ENCODE measurements at places on chromosomes 1 and 21.
A peak's percentile ranks its signal among the peaks of the same experiment; 100 is the strongest.

DNA sequence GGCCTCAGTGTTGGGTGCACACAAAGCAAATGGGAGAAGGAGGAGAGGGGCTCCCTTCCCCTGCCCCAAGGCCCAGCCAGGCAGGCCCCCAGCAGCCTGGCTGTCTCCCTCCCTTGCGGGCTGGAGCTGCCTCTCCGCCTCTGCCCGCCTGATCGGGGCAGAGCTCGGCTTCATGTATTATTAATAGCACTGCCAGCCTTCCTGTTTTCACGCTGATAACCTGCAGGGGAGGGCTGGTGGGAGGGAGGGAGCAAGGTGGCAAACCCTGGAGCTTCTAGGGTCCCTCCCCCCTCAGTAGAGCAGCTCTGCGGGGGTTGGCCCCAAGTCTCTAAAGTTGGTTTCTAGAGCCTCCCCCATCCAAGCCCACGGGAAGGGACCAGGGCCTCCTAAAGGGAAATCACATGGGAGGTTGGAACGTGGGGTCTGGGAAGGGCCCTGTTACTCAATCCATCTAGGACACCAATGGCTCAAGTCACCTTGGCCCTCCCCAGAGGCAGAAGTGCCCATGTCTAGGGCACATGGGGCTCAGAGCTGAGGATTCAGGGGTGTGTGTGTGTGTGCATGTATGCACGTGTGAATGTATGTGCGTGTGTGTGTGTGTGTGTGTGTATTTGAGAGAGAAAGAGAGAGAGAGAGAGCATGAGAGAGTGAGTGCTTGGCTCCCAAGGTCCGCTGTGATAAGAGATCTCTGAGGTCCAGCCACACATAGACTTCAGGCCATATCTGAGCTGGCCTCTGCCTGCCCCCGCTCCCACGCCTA lies 21.8 kb upstream of the POU3F1 start:
- DNase-seq: no peak

DNA sequence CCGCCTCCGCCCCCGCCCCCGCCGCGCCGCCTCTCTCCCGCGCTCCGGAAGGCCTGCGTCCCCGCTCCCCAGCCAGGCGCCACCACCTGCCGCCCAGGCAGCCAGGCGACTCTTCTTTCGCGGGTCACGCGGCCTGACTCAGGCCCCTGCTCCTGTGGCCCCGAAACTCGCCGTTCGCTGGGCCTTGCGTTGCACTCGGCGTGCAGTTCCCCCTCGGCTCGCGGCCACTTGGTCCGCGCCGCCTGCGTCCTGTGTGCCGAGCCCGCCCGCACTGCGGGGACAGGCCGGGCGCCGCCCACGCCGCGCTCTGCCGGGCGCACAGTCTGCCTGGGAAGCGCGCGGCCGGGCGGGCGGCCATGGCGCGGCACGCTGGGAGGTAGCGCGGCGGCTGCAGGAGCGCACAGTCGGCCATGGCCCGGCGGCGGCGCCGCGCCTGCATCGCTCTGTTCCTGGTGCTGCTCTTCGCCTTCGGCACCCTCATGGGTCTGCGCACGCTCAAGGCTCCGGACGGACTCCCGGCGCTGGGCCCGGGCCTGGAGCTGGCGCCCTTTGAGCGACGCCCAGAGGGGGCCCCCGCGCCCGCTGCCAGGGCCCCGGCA lies at the start of gene MANEAL:
TSS of gene MANEAL (plus strand) at position 75 of the 599 bp plus-strand sequence. CDS start at position 411, 336 bp downstream.
- no peak for DNase-seq

DNA sequence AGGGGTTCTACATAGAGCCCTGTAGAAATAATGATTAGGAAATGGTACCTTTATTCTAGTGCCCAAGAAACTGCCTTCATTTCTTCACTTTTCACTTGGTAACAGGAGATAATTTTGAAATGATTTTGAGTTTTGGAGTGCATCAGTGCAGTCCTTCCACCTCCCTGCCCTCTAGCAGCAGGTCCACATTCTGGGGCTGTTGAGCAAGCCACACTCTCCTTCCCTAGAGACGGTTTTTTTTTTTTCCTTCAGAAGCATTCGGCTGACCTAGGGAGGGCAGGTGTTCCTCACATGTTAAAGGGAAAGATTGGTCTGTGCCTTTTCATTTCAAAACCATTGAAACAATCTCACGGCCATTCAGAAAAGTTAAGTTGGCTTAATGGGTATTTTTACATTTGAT lies 39.8 kb downstream of the SLC37A1 start:
- DNase-seq: no peak

- no peak for DNase-seq
These were observed 570.5 kb downstream of the MRPL39 start for GRCh38 chr21:25036775-25037174.

DNA sequence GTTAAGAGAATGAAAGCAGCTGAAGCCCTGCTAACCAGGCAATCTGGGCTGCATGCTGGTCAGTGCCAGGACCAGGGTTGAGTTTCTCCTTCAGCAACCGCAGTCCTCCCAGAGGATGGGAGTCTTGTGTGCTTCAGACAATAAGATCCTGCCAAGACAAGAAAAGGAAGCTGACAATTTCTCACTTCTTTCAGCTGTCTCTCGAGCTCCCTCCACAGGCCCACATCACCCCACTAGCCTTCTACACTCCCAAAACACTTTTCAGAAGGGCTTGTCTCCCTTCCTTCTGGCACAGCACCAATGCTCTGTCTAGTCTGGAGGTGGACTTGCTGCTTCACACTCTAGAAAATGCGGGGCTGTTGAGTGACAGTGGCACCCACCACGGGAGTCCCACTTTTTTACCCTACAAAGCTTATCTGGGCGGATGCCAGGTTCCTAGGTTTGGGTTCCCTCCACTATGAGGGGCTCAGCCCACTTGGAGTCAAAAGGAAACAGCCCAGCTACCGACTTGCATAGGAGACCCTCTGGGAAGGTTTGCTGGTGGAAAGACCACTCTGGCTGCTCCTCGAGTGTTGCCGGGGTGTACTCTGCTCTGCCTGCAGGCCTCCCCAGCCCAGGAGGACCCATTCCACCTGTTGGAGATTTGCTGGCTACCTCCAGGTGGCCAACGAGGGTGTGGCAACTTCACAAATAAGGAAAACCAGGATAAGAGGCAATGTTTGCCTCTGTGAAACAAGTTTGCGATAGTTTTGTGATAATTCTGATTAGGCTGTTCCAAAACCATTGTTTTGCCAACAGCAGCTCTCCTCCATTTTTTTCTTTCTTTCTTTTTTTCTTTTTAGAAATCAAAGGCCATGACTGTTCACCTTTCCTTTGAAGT lies 68.9 kb downstream of the TENT5C start:
- no peak for DNase-seq

DNA sequence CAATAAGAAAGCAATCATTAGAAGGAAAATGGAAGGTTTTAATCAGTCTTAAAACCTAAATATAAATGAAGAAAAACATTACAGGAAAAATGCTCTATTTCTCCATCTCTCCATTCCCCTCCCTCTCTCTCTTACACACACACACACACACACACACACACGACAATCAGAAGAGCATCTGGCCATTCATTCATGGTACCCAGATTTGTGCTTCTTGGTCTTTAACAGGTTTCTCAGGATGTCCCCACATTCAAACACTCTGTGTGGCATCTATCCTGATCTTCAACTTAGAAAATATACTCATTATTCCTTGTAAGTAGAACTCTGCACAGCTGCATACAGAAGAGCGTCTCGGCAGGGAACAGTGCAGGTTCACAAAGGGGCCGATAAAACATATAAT lies 779 bp downstream of the LRRC40 start:
- peak; percentile 22 for DNase-seq

DNA sequence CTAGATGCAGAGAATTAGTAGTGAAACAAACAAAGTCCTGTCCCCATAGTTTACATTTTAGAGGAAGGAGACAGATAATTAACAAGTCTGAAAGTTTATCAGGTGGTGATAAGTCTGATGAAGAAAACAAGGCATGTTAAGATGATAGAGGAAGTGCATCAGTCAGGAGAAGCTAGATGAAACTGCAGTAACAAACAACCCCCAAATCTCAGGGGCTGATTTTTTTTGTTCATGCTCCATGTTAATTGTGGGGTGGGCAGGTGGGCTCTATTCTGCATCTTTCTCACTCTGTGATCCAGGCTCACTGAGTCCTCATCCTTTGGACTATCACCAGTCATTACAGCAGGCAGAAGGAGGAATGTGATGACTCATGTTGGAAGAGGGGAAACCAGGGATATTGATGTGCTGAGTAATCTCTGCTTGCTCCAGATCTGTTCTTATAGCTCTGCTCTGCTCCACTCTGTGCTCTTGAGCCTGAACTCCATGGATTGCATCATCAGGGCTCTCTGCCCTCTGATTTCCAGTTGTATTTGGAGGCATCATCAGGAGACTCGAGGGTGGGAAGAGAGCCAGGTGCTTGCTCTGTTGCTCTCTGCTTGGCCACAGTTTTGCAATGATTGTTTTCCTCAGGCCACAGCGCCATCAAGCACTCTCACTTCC lies 166.9 kb downstream of the IER5 start:
- DNase-seq: peak; percentile 91

DNA sequence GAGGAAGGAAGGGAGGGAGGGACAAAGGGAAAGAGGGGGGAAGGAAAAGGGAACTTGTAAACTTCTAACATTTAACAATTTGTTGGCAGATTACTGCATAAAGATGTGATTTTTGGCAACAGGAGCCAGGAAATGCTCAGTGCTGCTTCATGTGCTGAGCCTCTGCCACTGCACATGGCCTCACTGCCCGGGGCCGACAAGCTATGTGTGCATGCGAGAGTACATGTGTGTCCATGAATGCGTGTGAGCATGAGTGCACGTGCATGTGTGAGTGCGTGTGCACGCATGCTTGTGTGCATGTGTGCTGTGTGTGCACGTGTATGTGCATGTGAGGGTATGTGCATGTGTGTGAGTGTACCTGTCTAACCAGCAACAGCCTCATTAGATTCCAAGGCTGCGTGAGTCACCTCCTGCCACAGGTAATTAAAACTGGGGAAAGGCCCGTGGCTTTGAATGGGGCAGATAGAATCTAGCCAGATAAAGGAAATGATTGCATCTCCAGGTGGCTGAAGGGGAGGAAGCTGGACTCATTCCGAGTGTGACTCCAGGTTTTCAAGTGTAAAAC lies 41.4 kb upstream of the TSPEAR start:
- no peak for DNase-seq

DNA sequence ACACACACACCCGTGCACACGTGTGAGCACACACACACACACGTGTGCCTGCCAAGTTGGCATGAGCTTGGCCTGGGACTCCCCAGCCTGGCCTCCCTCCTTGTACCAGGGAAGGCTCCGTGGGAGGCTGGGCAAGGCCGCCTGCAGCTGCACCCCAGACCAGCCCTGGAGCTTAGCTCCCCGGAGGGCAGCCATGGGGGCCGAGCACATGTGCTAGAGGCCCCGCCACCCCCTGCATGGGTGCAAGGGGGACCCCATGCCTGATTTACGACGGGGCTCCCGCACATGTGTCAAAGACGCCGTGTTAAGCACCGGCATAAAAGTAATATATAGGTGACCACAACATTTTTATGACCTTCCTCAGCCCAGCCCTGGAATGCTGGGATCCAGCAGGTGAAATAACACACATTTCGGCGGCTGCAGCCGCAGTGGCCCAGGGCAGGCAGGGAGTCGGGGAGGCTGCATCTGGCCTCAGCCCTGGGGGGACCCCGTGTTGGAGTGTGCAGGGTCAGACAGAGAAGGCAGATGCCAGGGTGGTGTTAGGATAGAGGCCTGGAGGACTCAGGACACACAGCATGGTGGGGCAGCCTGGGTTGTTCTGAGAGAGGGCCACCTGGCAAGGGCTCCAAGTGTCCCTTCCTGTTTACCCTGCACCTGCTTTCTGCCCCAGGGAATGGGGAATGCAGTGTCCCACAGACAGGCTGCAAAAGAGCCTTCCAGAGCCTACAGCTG lies 56.3 kb downstream of the WNT9A start:
- no peak for DNase-seq

- DNase-seq: no peak
These were observed 48.7 kb upstream of the COL6A2 start for GRCh38 chr21:46048926-46049889.

GRCh38 chr1:118914379-118915161 lies 73.6 kb downstream of the TBX15 start:
- DNase-seq: no peak

DNA sequence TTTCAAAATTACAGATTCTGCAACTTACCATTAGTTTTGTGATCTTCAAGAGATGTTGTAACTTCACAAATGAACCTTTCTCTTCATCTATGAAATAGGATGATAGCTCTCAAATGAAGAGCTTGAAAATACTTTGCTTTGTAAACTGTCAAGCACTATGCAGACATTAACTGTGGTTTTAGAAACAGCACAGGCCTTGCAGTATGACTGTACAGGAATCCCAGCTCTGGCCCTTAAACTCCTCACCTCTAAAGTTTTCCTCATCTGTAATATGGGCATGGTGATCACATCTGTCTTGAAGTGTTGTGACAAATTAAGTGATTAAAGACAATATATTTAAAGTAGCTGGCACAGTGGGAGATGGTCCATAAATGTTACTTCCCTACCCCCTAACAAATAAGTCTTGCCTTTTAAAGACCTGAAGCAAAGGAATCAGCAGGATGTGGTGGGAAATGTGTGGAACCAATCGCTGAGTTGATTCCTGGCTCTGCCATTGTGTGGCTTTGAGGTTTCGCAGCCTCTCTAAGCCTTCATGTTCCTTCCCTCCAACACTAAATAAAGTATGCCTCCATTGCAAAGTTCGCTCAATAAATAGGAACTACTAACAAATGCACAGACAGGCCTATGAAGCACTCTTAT lies 5.5 kb upstream of the PTP4A2 start:
- no peak for DNase-seq

DNA sequence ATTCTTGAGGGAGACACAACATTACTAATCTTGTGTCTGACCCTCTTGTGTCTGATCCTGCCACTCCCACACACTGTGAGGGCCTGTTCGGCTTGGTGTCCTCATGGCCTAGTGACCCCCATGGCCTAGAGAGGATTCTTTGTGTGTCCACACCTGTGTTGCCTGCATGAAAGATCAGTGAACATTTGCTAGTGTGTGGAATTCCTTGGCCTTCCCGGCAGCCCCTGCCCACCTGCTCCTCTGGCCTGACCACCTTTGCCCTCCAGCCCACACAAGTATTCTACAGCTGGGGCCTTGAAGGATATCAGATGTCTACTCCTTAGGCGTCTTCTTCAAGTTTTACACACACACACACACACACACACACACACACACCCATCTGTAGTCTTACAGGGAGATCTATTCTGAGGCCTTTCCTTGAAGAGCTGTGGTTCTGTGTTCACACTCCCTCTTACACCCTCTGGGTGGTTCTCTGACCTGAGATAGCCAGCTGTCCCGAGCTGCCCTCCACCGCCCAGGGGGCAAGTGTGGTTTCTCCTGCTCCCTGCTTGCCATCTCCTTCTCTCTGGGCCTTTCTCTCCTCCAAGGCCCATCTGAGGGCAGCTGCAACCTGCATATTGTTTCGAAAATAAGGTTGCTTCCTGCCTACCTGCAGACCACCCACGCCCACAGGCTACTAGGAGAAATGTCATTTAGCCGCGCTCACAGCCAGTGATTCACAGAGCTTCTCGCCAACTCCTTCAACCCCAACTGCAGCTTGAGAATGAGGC lies 45.4 kb downstream of the CD247 start:
- no peak for DNase-seq

DNA sequence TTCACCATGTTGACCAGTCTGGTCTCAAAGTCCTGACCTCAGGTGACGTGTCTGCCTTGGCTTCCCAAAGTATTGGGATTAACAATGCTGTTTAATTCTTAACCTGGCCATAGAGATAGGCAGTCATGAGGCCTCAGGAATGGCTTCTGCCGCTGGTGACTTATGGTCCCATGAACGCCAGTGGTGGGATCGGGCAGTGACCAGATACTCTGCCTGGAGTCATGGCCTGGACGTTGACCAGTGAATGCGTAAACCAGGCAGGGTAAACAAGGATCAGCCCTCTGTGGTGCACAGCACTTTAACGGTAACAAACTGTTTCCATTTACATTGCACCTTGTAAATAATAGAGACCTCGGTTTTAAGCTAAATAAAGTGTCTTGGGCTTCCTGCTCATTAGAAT lies 23.0 kb downstream of the MTARC1 start:
- no peak for DNase-seq

Measured in dermis microvascular lymphatic vessel endothelial cell (primary cell).